Left renal pelvis (tissue), 4 donors: ENCODE measurements at places on chromosomes 16 and 17. TPM values are rescaled to one million over a fixed set of nuclear protein-coding genes. Genes with fewer than 3 reads are reported as not detected.

Gene FOXN1
- polyA plus RNA-seq: 0.34 TPM

Gene CD79B
- 2.9 TPM for polyA plus RNA-seq

Gene SLC16A13
- polyA plus RNA-seq: 1.5 TPM

Gene FAM234A
- 71.7 TPM for polyA plus RNA-seq

Gene ICAM2
- 26.7 TPM for polyA plus RNA-seq

Gene KRTAP4-1
- polyA plus RNA-seq: not detected

Gene SLC7A6OS
- 23.7 TPM for polyA plus RNA-seq

Gene CLEC18B
- 1.5 TPM for polyA plus RNA-seq

Gene CRYBA1
- not detected for polyA plus RNA-seq

Gene LAT
- polyA plus RNA-seq: 7.1 TPM

Gene KRT32
- not detected for polyA plus RNA-seq

Gene ARHGDIG
- 1.2 TPM for polyA plus RNA-seq

Gene VMO1
- polyA plus RNA-seq: 0.70 TPM

Gene SDK2
- polyA plus RNA-seq: 9.6 TPM

DNA sequence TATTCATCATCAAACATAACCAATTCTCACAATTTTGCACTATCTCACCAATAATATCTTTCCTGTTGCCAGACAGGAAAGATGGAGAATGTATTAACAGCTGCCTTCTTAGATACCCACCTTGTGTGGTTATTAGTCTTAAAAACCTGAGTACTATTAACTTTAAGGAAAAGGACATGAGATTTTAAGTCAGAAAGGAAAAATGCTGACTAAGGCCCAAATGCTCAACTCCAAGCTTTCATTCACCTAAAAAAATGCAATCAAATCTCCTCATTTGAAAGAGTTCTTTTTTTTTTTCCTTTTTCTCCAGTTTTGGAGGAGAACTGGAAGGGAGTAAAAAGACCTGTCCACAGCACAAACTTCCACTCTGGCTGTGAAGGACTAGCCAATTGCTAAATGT lies 61.3 kb upstream of the PHOSPHO1 start:
- DNase-seq: no peak

DNA sequence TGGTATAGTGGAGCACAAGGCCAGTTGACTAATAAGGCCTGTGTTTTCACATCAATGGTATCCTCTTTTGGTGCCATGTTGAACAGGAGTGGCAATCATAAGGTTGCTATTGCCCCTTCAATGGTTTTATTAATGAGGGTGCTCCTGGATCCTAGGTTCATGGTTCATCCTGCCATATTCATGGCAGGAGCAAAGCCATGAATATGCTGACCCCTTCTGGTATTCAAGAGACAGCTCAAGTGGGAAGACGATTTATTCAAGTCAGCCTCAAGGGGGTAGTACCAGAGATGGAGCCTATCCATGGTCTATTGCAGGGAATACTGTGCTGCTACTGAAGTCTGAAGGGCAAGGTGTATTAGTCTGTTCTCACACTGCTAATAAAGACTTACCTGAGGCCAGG lies 2.6 kb downstream of the ABCA9 start:
- no peak for DNase-seq

- no peak for DNase-seq
Measured at GRCh38 chr17:56739376-56739775, 94.3 kb downstream of the C17orf67 start.

GRCh38 chr16:68972720-68973119 lies 129.4 kb downstream of the TANGO6 start:
- DNase-seq: no peak

- DNase-seq: no peak
Measured at GRCh38 chr16:10675216-10675615, 19.5 kb downstream of the TEKT5 start.

- DNase-seq: no peak
Measured at GRCh38 chr17:42174126-42174783, 6.7 kb downstream of the KCNH4 start.

DNA sequence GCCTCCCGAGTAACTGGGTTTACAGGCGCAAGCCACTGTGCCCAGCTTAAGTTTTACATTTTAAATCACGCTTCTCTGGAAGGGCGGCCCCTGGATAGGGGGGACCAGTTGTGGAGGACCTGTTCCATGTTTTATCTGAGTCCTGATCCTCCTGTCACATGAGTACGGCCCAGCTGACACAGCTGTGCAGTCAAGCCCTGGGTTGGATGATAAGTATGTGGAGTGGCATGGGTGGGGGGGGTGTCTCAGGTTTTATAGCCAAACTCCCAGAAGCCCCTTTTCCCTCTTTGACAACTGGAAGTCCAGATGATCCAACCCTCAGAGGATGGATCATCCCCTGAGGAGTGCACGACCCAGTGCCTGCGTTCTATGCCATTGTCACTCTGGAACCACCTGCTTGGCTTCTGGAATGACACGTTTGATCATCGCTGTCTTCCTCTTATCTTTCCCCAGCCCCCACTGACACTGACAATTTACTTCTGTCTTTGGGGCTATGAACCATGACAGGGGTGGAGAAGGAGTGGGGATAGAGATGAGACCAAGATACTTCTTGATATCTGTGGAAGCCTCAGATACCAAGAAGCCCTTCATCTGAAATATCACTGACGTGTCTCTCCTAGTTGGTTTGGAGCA lies 191.2 kb downstream of the MSI2 start:
- no peak for DNase-seq

DNA sequence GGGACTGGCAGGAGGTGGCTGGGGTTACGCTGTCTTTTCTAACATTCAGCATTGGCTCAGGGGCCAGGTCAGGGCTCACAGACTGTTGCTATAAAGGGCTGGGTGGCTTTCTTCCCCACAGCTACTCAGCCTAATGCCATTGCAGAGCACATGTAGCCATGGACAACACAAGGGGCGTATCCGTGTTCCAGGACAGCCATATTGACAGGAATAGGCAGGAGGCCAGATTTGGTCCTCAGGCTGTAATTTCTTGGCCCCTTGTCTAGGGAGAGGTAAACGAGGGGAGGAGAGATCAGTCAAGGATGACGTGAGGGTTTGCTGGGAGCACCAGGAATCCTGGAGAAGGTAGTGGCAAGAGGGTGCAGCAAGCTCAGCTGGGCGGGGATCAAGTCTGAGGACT lies 21.2 kb upstream of the MYO15B start:
- no peak for DNase-seq

- no peak for DNase-seq
Measured at GRCh38 chr16:25568991-25569390, 122.8 kb upstream of the HS3ST4 start.

DNA sequence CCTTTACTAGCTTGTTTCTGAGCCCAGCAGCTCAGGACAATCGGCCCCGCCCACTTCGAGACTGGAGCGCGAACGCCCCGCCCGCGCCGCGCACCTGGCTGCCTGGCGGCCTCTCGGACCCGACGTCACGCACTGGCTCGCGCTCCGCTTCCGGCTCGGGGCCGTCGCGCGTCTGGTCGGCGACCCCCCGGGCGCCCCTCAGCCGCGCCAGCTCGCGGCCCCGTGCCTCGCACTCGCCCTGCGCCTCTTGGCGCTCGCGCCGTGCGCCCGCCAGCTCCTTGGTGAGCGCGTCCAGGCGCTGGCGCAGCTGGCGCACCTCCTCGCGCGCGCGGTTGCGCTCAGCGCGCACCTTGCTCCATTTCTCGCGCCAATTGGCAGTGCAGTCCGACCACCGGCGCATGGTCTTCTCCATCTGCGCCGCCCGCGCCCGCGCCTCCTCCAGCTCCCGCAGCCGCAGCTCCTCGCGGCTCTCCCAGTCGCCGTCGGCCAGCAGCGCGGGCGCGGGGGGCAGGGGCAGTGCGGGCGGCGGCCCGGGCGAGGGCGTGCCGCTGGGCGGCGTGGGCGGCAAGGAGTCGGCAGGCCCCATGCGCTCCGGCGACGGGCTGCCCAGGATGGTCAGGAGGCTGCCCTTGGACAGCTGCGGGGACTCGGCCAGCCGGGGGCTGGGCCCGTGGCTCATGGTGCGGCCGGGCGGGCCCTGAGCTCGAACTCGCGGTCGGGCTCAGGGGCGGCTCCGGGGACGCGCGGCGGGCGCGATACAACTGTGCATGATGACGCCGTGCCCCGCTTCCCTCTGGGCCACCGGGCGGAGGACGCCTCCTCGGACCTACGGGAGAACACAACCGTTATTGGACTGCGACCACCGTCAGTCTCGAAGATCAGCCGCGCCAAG lies 7.6 kb downstream of the CCDC102A start:
- DNase-seq: no peak

GRCh38 chr17:17111401-17112393 lies 69.4 kb downstream of the MPRIP start:
- DNase-seq: no peak

DNA sequence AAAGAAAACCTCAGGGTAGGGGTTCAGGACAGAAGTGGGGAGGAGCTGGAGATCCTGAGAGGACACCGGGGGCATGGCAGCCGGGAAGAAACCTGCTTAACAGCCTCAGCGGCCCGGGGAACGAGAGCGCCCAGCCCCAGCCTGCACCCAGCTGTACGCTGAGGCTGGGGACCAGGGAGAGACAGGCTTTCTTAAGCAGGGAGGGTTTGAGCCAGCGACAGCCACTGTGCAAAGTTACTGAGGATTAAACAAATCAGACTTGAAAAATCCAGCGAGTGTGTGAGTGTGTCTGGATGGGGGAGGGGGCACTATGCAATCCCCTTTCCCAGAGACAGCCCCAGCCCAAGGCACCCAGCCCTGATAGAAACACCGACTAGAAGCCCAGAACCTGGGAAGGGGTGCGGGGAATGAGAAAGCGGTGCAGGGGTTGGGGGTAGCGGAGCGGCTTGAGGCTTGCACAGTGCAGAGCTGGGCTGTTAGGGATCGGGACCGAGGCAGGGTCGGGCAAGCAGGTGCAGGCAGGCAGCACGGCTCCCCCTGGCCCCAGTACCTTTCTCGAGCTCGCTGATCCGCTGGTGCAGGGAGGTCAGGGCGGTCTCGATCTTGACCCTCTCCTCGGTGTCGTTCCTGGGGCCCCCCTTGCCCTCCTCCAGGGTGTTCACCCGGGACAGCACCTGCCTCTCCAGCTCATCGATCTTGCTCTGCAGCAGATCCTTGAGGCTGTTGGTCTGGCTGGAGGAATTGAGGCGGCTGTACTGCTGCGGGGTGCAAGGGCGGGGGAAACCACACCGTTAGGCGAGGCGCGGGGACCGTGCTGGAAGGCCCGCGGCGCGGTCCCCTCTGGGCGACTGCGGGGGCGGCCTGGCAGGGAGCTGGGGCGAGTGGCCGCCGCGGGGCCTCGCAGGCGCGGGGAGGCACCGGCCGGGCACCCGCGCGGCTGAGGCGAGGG lies 1.2 kb downstream of the NPTX1 start:
- no peak for DNase-seq

DNA sequence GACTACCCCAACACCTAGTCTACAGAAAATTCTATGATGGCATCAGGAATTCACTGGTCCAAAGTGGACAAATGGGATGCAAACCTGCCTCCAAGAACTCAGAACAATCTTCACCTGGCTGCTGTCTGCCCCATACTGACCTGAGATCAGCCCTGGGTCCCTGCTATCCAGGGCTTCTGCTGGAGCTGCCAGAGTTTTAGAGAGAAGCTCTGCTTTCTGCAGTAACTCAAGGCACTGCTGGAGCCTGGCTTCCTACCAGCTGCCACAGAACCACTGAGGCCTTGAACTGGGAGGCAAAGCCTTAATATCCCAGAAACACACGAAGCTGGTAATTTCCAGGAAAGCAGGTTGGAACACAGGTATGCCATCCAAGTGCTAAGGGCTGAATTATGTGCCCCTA lies 7.5 kb downstream of the TMEM170A start:
- no peak for DNase-seq

- DNase-seq: no peak
Measured at GRCh38 chr17:28573040-28573380, 1.7 kb upstream of the PIGS start.

DNA sequence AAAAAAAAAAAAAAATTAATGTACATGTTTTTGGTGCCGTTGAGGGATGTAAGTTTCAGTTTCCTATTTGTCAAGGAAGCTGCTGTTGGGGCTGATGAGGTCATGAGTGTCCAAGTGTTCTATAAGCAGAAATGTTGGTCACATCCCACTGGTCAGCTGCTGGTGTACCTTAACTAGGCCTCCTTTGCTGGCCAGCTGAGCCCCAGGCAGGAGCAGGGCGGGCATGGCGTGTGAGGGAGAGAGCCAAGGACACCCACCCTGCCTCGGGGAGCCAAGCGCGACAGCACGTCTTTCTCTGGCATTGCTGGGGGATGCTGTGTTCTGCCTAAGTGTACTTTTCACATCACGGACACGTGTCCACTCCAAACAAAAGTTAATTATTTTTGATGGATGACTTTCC lies 108.1 kb upstream of the CDC42EP4 start:
- peak; percentile 46 for DNase-seq

DNA sequence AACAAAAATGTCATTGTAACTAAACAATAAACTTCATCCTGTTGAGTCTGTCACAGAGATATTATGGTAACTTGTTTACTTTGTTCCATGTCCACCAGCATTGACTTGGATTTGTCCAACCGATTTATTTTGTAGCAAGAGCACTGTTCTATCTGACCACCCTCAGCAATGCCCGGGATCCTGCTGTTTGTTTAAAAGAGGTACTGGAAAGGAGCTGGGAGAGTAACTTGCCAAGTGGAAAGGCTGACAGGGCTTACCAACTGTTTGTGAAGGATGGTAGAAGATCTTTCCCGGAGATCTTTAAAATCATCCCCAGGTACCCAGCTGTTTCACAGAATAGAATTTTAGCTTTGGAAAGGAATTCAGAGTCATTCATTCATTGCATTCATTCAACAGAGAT lies 59.1 kb upstream of the BCAR1 start:
- DNase-seq: no peak

GRCh38 chr17:7219812-7220592 lies at the start of the genes ACADVL and DLG4:
ACADVL (plus strand) TSS chr17:7219938; CDS start chr17:7219985, 47 bp downstream.
DLG4 (minus strand) TSS chr17:7219836.
- peak; percentile 74 for DNase-seq

GRCh38 chr16:70574595-70575271 lies 51.1 kb downstream of the SF3B3 start:
- no peak for DNase-seq

- DNase-seq: no peak
Measured at GRCh38 chr16:76882105-76882504, 308.9 kb upstream of the MON1B start.

DNA sequence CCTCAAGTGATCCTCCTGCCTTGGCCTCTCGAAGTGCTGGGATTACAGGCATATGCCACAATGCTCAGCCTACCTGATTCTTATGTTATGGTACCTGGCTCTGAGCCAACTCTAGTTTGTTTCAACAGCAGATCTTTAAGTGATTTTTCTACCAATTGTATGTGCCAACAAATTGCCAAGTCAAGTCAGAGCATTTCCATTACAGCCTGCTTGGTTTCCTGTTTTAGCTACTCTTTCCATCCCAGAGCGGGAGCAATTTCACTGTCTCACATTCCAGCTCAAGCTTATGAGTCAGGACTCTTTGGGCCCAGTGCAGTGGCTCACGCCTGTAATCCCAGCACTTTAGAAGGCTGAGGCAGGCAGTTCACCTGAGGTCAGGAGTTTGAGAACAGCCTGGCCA lies 30.8 kb upstream of the RBBP6 start:
- DNase-seq: no peak

GRCh38 chr17:64471440-64471839 lies 22.5 kb downstream of the MILR1 start:
- DNase-seq: no peak

GRCh38 chr17:80453126-80453997 lies 23.0 kb downstream of the NPTX1 start:
- DNase-seq: no peak

GRCh38 chr17:8892338-8892690 lies 24.8 kb upstream of the PIK3R6 start:
- no peak for DNase-seq

GRCh38 chr17:3738562-3739295 lies 15.0 kb downstream of the HASPIN start:
- DNase-seq: no peak

GRCh38 chr17:32111141-32111771 lies 31.0 kb upstream of the RHOT1 start:
- DNase-seq: peak; percentile 48

GRCh38 chr16:69219279-69219678 lies 32.3 kb downstream of the SNTB2 start:
- DNase-seq: no peak
